ENCODE measurements at places on chromosomes 6 and 20.

- no peak for DNase-seq
Measured at GRCh38 chr6:157518397-157519250, 137.6 kb downstream of the ZDHHC14 start.

GRCh38 chr6:108742041-108742440, 106.2 kb upstream of the ARMC2 start:
- DNase-seq: no peak

- no peak for DNase-seq
Measured at GRCh38 chr6:33433544-33434191, 13.8 kb downstream of the SYNGAP1 start.

DNA sequence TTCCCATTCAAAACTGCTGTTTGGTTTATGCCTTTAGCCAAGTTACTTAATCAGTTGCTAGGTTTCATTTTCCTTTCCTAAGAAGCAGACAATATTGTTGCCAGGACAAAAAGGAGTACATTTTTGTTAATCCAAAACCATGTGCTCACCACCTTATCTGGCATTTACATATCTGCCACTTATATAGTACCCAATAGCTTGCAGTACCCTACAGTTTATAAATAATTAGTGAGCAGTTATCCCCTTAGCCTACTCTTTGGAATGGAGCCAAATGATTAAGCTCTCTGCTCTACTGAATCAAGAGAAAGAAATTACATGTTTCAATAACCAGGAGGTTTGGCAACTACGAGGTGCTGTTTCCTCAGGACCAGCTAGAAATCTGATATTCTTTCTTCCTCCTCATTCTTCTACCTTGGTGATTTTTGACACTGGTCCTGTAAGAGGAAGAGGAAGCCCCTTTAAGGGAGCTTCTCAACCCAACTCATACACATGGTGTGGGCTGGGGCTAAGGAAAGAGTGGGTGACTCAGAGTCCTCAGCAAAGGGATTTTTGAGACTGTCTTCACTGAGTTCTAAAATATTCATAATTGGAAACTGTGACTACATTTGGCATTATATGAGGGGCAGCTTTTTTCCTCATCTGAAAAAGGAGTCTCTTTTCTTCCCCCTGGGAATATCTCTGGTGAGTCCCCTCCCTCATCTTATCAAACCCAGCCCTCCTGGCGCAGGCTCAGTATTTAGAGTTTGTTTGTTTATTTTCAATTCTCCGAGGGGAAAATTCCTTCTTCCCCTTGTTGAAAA, 1.5 kb downstream of the ZNFX1 start:
- no peak for DNase-seq

GRCh38 chr6:53043581-53043980, 21.6 kb upstream of the FBXO9 start:
- DNase-seq: no peak

DNA sequence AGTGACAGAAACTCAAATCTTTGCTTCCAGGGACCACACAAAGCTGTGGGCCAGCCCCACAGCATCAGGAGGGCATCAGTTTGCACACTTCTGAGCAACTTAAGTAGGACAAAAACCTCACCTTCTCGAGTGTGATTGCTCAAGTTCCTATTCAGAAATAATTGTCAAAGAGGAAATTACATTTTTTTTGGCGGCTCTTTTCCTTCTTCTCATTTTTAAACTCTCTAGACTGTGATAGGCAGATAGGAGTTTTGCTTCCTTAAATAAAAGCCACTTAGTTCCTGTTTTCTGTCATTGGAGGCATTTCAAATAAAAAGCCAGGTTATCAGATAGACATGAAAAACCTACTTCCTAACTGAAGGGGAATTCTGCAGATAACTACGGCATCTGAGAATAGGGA, 11.2 kb upstream of the TAGAP start:
- no peak for DNase-seq

- DNase-seq: no peak
Measured at GRCh38 chr6:4336778-4337442, 201.5 kb upstream of the ECI2 start.

- DNase-seq: no peak
Measured at GRCh38 chr6:70385901-70386300, 27.4 kb upstream of the FAM135A start.

GRCh38 chr6:18343741-18344140, 43.4 kb upstream of the RNF144B start:
- no peak for DNase-seq

- DNase-seq: no peak
Measured at GRCh38 chr6:40671001-40671693, 84.0 kb upstream of the LRFN2 start.

DNA sequence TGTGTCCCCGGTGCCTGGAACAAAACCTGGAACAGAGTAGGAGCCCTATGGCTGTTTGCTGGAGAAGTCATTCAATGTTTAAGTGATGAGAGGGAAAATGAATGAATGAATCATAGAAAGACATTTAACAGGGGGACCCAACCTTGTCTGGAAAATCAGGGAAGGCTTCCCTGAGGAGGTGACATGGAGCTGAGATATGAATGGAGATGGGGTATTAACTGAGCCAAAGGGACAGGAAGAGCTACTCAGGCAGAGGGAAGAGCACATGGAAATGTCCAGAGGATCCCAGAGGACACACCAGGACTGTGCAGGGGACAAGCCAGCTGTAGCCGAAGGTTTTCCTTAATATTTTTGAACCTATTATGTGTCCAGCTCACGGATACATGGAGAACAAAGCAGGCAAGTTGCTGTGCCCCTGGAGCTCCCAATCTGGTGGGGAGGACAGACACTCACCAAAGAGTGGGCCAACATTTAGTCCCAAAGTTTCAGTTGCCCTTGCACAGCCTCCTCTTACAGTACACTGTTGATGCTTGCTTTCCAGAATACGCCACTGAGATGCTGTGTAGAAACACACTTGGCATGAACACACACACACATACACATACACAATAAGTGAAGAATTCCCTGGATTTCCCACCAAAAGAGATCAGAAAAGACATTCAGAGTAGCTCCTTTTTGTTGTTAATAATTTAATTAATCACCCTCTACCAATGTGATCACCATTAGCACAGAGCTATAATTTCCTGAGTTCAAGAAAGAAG, 77.0 kb upstream of the PTPN1 start:
- no peak for DNase-seq

DNA sequence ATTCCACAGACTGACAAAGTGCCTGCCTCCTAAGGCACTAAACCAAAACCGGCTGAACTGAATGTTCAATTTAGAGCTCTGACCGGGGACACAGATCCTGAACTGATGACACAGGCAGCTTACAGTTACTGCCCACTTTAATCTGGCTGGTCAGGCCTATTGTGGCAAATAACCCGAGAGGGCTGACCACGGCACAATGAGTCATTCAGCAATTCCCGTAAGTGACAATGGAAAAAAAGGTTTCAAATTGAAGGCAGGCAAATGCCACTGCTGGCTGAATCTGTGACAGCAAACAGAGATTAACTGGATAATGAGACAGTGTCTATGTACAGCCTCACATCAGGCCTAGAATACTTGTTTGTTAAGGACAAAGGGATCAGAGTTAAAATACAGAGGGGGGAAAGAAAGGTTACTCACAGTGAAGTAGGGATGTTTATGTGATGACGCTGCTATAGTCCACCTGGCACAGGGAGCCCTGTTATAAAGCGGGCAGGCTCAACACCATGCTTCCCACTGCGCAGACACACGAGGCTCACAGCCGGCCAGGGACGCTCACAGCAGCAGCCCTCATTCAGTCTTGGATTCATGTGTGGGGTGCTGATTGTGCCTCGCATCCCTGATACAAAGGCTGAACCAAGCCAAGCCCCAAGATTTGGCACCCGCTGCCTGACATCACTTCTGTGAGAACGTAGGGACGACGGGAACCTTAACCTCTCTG, 54.4 kb downstream of the RTN4IP1 start:
- DNase-seq: no peak

All from T-cell (primary cell).